Omental fat pad (tissue), 4 donors: ENCODE measurements at places on chromosomes 3 and 15. TPM values are rescaled to one million over a fixed set of nuclear protein-coding genes. Genes with fewer than 3 reads are reported as not detected.

The GTPBP8 gene
- 21.6 TPM for total RNA-seq

The PAK6 gene
- total RNA-seq: 1.5 TPM

DNA sequence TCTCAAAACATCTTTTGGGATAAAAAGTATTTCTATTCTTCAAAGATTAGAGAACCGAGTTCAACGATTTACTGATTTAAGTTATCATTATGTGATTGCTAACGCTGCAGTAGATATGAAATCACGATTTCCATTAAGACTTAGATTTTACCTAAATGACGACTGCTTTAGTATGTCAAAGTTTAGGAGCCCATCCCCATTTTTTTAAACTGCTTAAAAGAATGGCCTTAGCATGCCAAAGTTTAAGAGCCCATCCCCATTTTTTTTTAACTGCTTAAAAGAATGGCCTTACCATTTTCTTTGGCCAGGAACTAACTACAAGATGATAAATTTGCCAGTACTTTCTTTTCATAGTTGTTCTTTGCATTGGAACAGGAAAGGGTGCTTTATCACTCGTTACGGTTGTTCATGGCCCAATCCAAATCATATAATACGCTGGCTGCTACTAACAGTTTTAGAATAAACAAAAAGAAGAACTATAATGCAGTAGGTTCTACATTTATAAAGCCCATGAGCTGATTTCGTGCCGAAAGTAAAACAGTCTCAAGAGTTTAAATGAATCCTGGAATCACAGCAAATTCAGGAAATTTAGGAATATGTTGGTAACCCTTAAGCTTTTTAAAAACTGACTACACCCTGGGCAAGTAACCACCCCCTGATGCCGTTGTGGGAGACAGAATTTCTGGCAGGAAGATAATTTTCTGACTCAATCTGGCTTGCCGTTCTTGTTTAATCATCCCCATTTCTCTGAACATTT lies 869 bp upstream of the TSC22D2 start:
- DNase-seq: no peak

DNA sequence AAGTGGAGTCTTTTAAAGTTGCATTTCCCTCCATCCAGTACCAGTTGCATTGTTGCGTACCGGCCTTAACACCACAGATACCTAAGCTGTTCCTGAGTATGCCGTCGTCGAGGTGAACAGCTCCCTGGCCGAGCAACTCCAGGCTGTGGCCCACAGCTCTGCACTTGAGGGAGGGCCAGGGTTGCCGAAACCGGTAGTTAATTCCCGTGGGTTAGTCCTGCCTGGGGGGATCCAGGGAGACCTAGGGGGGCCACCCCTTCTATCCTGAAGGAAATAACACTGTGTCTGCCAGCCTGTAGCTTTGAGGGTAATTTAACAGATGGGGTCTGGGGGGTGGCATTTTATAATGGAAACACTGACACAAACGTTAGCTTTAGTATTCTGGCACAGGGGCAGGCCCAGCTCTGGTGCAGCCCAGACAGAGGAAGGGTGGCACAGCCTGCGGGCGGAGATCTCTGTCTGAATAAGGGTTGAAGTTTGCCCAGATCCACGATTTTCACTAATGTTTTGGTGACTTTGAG lies 60.8 kb downstream of the RGMA start:
- DNase-seq: no peak

DNA sequence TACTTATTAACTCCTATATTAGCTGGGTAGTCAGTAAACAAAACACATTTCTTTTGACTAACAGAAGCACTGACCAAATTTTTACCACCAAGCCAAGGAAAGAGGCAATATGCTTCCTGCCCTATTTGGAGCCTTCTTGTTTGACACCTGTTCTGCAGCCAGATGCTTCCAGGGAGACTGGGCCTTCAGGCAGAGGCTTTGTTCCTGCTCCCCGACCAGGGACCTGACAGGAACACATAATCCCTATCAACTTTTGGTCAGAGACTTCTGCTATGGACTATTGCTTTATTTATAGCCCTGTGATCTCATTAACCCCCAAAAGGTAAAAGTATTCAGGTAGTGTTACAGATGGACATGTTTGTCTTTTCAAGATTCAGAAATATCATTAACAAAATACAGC lies 541.3 kb downstream of the NTRK3 start:
- DNase-seq: no peak

- DNase-seq: no peak
Measured at GRCh38 chr3:61110576-61110975, 140.7 kb downstream of the FHIT start.

GRCh38 chr15:51006336-51006985 lies 88.2 kb downstream of the TNFAIP8L3 start:
- no peak for DNase-seq

- no peak for DNase-seq
Measured at GRCh38 chr3:43797794-43798193, 107.1 kb downstream of the ABHD5 start.
